ENCODE measurements at places on chromosomes 1 and 21.

DNA sequence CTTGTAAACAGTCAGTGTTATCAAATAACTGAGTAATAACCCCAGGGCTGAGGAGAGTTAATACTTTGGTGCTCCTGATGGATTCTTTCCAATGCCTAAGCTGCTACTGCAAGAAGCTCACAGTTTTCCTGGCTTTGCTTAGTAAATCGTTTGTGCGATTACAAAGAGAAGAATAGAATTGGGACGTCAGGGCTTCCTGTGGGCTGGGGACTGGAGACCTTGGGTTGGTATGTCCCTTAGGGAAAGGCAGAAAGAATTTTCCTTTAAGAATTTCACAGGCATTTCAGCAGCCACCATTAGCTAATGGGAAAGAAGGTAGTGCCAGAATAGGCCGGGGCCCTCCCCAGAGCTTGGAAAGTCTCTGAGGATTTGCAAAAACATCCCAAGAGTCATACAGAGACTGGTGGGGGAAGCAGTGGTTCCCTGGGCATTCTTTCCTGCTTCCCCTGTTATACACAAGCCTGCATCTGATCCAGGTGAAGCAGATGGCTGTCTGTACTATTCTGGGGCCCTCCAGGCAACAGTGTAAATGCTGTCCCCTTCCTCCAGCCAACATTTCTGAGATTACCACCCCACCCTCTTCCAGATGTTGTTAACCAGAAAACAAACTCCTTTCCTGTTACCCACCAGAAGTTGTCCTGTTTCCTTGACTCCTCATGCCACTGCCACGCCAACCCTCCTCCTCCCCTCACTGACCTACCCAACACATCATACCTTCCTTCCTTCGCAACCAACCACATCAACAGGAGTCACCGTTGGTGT, 40.2 kb downstream of the PLXNA2 start:
- no peak for DNase-seq

DNA sequence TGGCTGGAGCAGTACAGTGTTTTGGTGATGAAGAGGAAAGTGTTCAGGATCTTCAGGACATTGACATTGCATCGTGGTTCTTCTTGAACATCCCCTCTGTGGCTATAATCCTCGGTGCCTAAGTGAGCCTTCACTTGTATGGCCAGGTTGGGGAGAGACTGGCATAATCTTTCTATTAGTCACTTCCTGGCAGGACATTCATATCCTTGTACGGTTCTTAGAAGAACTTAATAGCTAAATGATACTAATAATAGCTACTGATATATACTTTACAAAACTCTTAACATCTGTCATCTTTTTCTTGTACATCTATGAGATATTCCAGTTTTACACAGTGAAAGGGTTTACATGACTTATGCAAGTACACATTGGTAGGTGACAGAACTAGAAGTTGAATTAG, 35.8 kb downstream of the CELF3 start:
- DNase-seq = no peak

- no peak for DNase-seq
These were observed 2.3 kb downstream of the EXTL1 start for GRCh38 chr1:26023826-26024225.

GRCh38 chr1:165068741-165069140, 287.8 kb downstream of the LMX1A start:
- DNase-seq = no peak

DNA sequence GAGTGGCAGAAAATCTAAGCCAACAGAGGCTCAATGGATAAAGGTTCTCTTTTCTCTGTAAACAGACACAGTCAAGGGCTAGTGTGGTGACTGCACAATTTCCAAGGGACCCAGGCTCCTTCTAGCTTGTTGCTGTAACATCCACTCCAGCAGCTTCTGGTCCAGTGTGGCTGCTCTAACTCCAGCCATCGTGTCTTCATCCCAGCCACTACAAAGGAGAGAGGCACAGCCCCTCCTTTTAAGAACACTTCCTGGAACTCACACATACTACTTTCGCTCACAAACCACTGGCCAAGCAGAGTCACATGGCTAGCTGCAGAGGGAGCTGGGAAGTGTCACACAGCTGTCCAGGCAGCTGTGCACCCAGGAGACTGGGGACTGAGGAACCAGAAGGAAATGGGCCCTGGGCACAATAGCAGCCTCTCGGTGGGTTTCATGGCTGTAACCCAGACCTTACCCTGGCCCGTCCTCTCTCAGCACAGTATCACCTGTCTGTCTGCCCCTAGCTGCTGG, 188.6 kb upstream of the VAMP3 start:
- no peak for DNase-seq

DNA sequence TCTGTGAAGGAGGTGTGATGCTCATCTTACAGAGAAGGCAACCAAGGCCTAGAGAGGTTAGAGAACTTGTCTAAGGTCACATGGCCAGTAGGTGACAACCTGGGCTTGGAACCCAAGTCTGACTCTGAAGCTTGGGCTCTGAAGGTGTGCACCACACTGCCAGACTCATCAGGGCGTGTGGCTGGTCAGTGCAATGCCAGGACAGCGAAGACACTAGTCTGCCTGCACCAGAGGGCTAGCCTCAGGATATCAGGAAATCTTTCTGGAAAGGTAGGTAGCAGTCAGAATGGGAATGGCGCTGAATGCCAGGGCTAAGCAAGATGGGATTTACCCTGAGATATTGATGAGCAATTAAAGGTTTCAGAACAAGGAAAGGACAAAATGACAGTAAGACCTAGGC, 34.9 kb downstream of the ELK4 start:
- no peak for DNase-seq

DNA sequence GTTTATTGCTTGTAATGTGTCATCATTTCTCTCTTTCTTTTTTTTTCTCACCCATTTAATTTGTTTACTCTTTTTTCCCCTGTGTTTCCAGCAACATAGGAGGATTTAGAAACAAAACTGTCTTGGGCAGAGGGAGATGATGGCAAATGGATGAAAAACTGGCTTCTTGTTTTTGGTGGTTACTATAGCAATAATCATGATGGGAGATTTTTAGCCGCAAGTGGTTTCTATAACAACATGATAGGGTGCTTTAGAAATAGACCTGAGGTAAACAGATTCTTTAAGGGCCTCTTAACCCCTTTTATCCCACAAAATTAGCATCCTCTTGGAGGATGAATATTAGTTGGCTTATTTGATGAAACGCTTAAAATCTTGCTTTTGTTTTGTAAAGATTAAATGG, 51.6 kb downstream of the CRB1 start:
- no peak for DNase-seq

DNA sequence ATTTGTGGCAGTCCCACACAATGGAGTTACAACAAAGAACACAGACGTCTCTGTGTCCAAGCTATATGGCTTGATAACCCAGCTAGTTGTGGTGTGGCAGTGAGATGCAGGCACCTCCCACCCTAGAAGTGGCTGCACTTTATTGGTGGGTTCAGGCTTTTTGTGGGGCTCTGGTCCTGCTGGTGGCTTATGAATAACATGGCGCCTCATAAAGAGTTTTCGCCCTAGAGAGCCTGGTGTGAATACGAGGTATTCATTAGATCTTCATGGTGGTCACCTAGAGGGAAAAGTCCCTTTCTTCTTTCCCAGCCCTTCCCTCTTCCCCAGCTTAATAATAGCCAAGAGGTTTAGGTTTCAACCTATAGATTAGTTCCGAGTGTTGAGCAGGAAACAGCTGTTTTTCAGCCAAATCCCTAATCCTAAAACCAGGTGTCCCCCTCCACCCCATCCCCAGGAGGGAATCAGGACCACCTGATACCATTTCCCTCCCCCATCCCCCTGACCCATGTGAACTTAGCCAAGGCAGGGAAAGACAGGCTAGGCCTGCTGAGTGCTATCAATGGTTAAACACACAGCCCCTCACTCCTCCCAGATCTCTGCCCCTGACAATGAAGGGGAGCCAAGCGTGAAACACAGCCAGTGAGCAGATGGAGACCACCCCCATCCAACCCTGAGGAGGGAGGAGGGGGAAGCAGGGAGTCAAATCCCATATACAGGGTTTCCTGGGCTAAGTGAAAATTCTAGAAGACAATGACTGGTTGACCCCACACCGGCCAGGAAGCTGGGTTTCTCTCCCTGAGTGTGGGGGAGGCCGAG, 58.2 kb downstream of the NFASC start:
- no peak for DNase-seq

All from stimulated activated CD8-positive, alpha-beta memory T cell treated with anti-CD3 and anti-CD28 coated beads, Interleukin-15, amount 100 ng/mL, for 48 hours (primary cell).